ENCODE measurements at places on chromosomes 3 and 15. TPM values are rescaled to one million over a fixed set of nuclear protein-coding genes. Genes with fewer than 3 reads are reported as not detected.

The BDH1 gene
- total RNA-seq = 4.8 TPM

The IL17RE gene
- total RNA-seq = 1.1 TPM

The GABRR3 gene
- not detected for total RNA-seq

The ANXA2 gene
- total RNA-seq = 1,903 TPM

The SAMD7 gene
- total RNA-seq = not detected

GRCh38 chr3:194598771-194599557, 34.3 kb downstream of the TMEM44 start:
- DNase-seq = no peak

DNA sequence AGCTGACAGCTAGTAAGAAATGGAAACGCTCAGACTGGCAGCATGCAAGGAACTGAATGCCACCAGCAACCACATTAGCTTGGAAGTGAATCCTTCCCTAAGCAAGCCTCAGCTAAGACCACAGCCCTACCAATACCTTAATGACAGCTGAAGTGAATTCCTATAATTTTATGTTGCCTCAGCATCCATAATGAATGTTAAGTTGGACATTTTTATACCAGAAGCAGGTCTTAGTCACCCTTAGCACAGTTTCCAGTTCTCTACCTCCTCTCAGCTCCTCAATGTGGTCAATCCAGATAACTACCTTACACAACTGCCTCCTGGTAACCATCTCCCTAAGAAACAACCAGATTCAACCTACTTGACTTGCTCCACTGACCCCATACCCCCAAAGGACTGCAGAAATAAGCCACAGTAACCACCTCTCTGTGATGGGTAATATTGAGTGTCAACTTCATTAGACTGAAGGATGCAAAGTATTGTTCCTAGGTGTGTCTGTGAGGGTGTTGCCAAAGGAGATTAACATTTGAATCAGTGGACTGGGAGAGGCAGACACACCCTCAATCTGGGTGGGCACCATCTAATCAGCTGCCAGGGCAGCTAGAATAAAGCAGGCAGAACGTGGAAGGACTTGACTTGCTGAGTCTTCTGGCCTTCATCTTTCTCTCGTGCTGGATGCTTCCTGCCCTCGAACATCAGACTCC, 33.5 kb downstream of the NEDD4 start:
- DNase-seq = no peak

DNA sequence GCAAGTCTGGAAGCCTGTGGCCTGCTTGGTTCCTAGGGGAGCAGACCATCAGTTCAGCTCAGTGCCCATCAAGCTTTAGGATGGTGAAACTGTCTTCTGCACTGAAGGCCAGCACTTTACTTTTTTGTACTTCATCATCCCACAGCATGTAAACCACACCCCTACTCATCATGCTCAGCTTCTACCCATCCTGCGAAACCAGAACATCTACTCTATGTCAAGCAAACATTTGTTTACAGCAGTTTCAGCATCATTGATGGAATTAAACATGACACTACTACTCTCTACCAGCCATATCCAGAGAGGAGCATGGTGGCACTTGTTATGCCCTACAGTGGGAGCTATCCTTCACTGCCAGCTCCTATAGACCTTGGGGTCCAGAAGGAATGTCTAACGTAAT, 306.6 kb downstream of the SOX2 start:
- no peak for DNase-seq

DNA sequence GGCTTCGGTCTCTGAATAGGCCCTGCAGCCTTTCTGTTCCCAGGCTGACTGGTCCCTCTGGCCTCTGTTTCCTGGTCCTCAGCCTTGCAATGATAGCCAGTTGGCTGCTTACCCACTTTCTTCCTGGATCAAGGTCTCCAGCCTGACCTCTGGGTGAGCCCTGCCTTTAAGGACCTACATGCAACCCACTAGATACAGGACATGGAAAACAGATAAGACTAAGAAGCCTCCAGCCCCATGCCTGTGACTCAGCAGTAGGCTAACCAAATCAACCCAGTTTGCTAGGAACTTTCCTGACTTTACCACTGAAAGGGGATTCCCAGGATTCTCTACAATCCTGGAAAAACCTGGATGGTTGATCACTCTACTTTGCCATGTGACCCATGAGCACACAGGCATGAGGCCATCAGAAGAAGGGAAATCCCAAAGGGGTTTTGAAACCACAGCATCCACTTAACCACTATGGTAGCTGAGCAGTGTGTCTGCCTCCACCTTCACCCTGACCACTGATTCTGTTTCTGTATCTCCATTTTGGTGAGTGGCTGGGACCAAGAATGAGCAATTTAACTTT, 188.1 kb downstream of the CHST2 start:
- DNase-seq = no peak

DNA sequence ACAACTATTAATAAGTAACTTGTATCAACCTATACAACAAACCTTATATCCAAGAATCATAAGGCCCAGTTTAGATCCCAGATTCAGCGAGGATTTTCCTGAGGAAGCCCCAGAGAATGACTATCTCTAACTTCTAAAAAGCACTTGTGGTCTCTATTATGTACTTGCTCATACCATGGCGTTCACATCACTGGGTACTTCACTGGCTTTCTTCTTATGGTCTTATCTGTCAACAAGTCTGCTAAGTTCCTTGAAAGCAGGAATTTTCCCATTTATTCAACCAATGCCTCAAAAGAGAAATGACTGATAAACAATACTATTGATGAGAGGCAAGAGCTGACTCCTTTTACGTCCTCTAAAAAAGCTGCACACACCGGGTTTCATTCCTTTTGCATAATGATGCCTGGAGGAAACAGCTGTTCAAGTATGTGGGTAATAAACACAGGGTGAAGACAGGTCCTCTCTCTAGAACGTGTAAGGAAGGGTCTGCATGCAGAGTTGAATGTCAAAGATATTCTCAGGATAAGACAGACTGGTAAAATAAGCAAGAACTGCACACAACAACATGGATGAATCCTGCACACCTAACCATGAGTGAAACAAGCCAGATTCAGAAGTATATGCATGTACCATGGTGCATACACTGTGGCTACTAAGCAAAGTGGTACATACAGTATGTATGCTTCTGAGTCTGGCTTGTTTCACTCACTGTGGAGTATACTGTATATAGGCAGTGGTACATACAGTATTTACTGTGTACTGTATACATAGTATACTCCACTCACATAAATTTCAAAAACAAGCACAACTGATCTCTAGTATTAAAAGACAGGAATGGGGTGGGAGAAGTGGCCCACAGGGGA, 408.7 kb downstream of the SHQ1 start:
- DNase-seq = no peak

- no peak for DNase-seq
Observed at GRCh38 chr3:14534516-14535191, 5.5 kb downstream of the GRIP2 start.

GRCh38 chr3:178137206-178137605, 399.0 kb upstream of the KCNMB2 start:
- DNase-seq = no peak

DNA sequence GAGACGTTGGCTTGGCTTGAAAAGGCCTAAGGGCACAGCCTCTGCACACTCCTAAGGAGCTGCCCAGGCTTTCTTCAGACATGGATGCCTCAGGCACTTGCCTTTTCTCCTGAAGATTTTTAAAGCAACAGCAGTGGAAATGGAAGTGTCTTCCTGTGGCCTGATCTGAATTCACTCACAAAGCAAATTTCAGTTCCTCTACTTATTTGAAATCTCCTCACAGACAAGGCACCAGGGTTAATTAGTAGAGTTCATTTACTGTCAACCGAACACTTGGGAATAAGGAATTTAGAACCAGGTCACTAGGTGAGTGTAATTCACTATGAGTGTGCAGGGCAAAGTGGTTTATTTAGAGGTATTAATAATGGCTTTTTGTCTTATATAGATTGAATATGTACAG, 27.2 kb upstream of the DAZL start:
- no peak for DNase-seq

DNA sequence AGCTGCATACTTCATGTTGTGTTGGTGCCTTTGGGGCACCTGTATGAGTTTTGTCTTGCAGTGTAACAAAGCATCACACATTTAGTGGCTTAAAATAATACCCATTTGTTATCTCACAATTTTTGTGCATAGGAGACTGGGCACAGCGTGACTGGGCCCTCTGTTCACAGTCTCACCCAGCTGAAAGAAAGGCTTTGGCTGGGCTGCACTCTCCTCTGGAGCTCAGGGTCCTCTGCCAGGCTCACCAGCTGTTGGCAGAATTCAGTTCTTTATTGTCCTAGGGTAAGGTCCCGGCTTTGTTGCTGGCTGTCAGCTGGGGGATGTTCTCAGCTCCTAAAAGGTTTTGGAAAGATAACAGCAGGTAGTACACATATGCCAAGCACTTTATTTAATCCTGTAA, 263.3 kb downstream of the CLSTN2 start:
- no peak for DNase-seq

GRCh38 chr15:74421302-74422245, 12.2 kb downstream of the SEMA7A start:
- DNase-seq = no peak

- DNase-seq = no peak
Observed at GRCh38 chr3:88150806-88151205, 1.0 kb downstream of the C3orf38 start.

GRCh38 chr3:73480187-73480672, 144.5 kb downstream of the PDZRN3 start:
- no peak for DNase-seq

DNA sequence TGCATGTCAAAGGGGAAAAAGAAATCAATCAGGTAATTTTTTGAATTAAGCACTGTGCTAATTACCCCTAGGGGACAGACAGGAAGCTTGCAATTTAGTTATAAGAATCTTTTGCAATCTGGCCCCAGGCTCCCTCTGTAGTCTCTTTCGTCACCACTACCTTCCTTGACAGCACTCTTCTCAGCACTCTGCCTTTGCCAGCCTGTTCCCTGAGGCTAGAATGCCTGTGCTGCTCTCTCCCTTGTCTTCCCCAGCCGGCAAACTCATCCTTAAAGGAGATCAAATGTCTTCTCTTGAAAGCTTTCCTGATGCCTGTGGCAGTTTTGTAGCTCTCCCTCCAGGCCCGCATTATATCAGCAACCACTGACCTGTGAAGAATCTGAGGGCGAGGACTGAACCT, 32.4 kb upstream of the PRTG start:
- no peak for DNase-seq

- no peak for DNase-seq
Observed at GRCh38 chr3:188722963-188723362, 448.8 kb upstream of the TPRG1 start.

DNA sequence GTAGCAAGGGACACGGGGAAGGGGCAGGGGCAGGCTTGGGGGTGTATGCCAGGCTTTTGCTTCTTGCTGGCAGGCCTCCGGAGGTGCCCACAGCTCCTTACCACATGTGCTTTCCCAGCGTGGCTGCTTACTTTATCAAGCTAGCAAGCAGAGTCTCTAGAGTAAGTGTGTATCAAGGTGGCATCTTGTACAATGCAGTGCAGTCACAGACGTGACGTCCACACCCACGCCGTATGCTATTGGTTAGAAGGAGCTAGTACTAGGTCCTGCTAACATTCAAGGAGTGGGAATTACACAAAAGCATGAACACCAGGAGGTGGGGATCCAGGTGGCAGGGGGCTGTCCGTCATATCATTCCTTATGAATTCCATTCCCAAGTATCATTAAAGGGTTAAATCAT, 15.3 kb upstream of the AGBL1 start:
- no peak for DNase-seq

DNA sequence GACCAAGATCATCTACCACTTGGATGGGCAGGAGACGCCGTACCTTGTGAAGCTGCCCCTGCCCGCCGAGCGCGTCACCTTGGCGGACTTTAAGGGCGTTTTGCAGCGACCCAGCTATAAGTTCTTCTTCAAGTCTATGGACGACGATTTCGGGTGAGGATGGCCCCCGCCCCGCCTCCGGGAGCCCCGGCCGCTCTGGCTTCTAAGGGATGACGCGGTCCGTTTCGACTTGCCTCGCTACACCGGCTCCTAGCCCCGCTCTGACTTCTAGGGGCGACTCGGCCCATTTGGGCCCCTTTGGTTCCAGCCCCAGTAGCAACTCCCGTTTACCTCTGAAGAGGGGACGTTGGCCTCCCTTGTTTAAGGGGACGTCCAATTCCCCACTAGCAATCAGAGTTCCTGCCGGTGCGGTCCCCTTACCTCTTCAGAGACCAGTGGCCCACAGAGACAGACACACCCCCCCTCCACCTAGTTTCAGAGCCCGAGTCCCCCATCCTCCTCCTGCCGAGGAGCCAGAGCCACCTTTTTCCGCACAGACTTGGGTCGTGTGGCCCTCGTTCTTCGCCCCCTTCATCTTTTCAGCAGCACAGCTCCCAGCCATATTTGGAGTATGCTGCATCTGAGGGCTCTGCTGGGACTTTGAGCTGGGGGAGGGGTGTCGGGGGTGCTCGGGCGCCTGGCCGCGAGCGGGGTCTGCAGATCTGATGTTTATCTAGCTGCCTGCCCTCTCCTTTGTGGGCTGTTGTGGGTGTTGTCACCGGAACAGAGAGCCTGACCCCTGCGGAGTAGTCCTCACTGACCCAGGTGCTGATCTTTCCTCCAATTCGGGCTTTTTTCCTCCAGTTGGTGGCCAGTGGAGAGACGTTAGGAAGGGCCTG, 706 bp downstream of the DVL3 start:
- DNase-seq = no peak

DNA sequence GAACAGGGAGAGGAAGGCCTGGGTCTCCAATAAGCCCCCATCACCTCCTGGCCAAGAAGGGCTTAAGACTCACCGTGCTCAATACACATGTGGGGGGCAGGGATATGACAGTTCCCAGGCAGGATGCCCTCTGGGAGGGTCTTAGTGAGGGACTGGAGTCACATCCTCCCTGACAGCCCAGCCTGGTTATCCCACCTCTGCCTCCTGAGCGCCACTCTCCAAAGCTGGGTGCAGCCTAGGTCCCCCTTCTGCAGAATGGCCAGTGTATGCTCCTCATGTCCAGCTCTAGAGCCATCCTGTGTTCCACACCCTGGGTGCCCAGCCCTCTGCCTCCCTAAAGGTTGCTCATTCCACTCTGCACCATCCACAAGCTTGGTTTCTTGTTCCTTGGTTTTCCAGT, 1.2 kb upstream of the SHISA5 start:
- no peak for DNase-seq

DNA sequence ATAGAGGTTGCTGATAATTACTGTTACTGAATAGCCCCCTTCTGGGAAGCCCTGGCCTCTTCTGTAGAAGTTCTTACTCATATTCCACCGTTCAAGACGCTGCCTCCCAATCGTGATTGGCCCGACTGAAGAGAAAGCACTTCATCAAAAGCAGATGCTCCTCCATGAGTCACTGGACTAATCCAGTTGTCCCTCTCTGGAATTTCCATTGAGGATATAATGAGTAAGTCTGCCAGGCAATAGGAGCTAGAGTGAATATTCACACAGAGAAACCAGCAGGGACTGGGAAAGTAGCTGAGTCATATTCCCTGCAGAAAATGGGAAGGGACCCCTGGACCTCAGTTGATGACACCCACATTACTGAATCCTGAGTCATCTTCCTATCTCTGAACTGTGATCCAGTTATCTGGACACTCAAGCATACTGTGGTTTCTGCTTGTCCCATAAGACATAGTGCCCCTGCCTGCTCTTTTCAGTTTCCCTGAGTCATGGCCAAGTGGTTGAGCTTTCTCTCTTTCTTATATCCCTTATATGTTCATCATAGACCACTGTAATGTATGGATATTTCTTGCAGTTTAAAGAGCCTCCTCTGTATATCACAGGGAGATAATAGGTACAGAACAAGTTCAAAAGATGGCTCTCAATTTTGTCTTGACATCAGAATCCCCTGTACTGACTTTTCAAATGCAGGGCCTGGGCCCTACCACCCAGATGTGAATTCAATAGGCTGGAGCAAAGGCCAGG, 151.2 kb upstream of the CDIN1 start:
- peak; percentile 18 for DNase-seq

- DNase-seq = no peak
Observed at GRCh38 chr3:194631696-194632095, 1.5 kb downstream of the TMEM44 start.

- DNase-seq = no peak
Observed at GRCh38 chr15:77606142-77607034, 26.3 kb downstream of the LINGO1 start.
